A172 (cell line): ENCODE measurements at places on chromosomes 5 and 9.

DNA sequence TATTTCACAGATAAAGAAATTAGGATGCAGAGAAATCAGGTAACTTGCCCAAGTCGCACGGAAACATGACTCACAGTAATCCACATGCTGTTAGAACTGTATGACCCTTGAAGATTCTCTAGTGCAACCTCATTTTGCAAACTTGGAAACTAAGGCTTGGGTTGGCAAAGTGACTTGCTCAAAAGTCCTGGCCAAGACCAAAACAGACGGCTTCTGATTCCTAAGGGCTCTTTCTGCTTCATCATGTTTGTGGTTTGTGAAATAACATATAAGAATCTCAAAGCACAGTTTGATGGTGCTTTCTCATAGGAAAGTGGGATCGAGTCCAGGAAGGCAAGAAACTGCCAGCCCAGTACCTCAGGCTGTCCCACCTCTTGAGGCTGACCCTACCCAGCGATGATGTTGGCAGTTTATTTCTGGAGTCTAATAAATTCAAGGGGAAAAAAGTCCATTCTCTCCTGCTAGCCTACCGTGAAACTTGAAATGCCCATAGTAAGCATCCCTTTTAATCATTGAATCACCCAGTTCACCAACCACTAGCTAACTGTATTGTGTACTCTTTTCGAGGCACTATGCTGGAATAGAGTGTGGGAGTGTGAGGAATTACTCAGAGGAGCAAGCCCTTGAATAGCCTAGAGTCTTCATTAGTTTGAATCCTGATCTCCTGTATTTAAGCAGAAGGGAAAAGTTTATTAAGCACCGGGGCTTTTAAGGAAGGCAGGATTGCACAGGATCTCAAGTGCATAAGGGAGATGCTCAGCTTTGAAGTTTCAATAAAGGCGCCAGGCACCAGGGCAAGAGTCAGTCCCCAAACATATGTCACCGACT is 14.1 kb downstream of the CAPSL start:
- peak; percentile 72 for DNase-seq

DNA sequence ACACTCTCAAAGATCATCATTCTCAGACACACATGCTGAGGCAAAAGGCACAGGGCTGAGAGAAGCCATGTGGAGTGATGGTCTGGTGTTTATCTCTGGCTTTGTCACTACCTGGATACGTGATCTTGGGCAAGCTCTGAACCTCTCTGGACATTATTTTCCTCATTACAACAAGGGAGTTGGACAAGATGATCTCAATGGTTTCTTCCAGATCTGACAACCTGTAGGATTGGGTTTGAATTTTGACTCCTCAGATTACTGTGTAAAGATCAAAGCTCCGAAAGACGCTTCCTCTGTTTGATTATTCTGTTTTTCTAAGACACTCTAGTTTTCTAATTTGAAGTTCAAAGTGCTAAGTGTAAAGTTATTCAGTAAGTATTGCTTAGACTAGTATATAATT is 20.0 kb downstream of the NUDT2 start:
- DNase-seq: no peak

DNA sequence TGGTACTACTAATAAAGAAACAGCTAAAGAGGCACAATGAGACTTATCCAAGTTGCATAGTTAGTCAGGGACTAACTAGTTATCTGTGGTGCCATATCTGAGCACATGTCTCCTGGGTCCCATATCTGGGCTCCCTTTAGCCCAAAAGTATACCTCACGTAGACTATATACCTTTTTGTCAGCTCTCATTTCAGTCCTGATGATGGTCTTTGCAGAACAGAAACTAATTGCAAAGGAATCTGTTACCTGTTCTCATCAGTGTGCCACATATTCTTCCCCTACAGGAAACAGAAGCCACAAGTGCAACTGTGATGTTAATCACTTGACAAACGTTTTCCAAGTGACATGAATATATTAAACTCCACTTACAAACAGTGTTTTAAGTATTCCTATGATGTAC is 395.2 kb downstream of the KIAA0825 start:
- no peak for DNase-seq

GRCh38 chr5:163912046-163912445 is 406.6 kb downstream of the MAT2B start:
- DNase-seq: no peak

GRCh38 chr5:848671-849111 is 2.1 kb downstream of the ZDHHC11 start:
- no peak for DNase-seq

- peak; percentile 44 for DNase-seq
Measured at GRCh38 chr5:892394-893136, at the start of the genes BRD9 and TRIP13. TSS of gene BRD9 (minus strand) at chr5:892801. CDS start at chr5:892657, 144 bp downstream. TSS of gene TRIP13 (plus strand) at chr5:892884. CDS start at chr5:892999, 115 bp downstream.

DNA sequence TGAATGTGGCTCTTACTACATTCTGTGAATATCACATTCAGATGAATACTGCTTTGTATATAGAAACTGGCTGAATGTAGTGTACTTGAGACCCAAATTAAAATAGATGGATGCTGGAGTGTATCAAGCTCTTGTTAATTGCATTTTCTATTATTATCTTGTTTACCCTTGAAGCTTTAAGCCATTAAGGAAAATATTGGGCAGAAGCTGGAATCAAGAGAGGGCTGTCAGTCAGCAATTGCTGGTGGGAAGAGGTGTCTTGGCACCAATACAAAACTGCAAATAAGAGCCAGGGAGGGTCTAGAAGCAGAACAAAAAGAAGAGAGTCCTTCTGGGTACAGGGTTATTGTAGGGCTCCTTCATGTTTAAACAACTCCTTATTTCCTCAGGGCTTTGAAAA is 38.8 kb downstream of the MUSK start:
- no peak for DNase-seq

DNA sequence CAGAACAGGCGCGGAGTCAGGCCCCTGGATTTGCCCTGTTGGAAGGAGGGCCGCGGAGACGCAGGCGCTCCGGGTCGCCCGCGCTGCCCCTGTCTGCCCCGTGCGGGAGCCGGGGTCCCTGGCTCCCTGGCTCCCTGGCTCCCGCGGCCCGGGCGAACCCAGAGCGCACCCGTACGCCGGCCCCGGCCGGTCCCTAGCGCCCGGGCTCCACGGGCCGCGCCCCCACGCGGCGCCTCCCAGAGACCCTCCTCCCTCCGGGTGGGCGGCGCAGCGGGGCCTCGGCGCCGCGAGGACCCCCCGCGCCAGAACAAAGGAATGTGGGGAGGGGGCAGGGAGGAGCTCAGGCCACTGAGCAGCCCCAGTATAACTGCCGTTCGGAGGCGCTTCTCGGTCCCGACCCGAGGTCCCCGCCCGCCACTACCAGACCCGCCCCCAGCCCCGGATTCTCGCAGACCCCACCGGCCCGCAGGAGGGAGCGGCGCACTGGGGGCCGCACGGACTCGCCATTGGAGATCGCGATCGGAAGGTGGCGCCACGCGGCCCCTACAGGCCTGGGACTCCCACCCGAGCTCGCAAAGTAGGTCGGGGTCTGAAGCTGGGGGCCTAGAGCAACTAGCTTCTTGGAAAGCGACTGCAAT is 2.4 kb downstream of the NFIL3 start:
- DNase-seq: no peak

DNA sequence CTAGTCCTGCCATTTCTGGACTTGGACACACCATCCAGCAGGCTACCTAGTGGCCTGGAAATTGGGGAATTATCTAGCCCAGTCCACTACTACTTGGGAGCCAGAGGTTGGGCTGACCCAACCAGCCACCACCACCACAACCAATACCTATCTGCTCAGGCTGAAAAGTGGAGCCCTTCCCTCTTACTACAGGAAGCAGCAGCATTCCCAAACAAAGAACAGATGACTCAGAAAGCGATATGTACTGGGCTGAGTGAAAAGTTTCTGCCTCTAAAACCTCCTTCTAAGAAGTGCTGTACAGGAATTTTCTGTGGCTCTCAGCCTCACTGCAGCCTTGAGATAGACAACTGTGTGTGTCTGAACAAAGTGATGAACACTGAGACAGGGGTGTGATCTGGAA is 279.4 kb downstream of the CDH10 start:
- DNase-seq: peak; percentile 53

DNA sequence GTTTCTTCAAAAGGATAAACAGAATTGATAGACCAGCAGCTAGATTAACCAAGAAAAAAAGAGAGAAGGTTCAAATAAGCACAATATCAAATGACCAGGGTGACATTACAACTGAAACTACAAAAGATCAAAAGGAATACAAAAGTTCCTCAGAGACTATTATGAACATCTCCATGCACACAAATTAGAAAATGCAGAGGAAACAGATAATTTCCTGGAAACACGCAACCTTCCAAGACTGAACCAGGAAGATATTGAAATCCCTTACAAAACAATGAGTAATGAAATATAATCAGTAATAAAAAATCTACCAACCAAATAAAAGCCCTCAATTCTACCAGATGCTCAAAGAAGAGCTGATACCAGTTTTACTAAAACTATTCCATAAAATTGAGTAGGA is 252.1 kb downstream of the MCTP1 start:
- no peak for DNase-seq

- DNase-seq: no peak
Measured at GRCh38 chr5:154878642-154879335, 20.4 kb downstream of the CNOT8 start.

- DNase-seq: peak; percentile 91
Measured at GRCh38 chr5:132263548-132264261, 6.2 kb downstream of the PDLIM4 start.

DNA sequence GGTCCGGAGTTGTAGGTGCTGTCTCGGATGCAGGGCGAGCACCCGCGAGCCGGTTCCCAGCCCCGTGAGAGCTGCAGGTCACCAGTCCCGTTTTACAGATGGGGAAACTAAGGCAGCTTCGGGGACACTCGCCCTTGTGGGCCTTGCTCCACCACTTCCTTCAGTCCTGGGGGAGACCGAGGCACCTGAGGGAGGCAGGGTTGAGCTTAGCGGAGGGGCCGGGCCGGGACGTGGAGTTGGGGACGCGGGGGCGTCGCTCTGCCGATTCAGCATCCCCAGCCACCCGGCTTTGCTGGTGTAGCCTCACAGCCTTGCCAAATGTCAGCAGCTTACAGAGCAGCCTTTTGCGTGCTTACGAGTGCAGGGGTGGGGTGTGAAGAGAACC is 530 bp downstream of the BBLN start:
- DNase-seq: no peak

- no peak for DNase-seq
Measured at GRCh38 chr5:5542654-5543053, 120.2 kb downstream of the ICE1 start.

DNA sequence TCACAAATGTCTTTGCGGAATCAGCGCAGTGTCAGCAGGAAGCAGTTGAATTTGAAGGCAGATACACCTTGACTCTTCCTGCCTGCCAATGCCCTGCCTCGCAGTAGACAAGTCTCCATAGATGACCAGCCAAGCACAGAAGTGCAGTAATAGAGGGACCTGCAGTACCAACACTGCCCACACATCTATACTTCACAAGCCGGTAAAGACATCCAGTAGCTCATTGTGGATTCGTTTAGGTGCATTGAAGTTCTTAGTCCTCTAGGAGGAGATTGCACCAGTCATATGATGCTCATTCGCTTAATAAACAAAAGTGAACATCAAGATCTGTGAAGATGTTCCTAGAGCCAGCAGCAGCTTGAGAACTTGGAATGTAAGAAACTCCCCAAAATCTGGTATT is 7.1 kb upstream of the IFNA2 start:
- DNase-seq: no peak

- no peak for DNase-seq
Measured at GRCh38 chr9:109959679-109960078, 179.7 kb downstream of the PALM2AKAP2 start.

GRCh38 chr9:91039835-91040140 is 238.2 kb downstream of the SYK start:
- no peak for DNase-seq

DNA sequence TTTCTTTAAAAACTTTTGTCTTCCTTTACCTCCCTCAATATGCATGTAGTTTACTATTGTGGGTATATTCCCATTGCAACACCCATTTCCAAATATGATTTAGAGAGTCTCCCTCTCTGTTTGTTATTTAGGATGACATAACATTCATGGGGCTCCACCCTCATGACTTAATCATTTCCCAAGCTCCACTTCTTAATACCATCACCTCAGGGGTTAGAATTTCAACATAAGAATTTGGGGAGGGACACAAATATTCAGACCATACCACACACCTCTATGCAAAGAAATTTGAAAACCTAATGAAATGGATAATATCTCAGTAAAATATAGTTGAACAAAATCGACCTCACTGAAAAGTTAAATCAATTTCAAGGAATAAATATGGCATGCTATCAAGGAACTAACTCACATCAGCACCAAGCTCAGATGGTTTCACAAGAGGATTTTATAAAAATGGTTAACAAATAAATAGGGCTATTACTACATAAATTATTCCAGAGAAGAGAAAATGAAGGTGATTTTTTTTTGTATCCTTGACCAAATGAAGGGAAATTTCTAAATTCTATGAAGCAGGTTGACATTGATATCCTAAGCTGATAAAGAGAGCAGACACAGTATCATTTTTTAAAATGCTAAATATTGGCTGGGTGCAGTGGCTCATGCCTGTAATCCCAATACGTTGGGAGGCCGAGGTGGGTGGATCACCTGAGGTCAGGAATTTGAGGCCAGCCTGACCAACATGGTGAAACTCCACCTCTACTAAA is 20.2 kb upstream of the UBTD2 start:
- peak; percentile 70 for DNase-seq

- DNase-seq: no peak
Measured at GRCh38 chr5:176392526-176392925, 4.0 kb downstream of the HIGD2A start.

- no peak for DNase-seq
Measured at GRCh38 chr5:76403766-76404222, 709 bp downstream of the IQGAP2 start.

- no peak for DNase-seq
Measured at GRCh38 chr5:132422720-132423437, 53.4 kb downstream of the SLC22A5 start.

- DNase-seq: no peak
Measured at GRCh38 chr9:109893241-109893640, 113.2 kb downstream of the PALM2AKAP2 start.

- no peak for DNase-seq
Measured at GRCh38 chr5:80964491-80964890, 4.3 kb downstream of the RASGRF2 start.

DNA sequence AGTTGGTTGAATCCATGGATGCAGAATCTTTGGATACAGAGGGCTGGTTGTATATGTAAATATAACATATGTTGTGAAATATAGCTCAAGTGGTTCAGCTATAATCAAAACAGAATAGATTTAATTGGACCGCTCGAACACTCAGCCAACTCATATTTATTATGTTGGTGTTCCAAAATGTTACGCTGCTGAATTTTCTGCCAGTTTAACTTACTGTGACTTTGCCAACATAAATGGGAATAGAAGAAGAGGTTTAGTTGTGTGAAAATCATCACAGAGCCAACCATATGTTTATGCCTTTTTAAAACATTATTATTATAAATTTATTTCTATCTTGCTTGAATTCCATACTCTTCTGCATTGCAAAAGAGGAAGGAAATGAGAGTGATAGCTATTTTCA is 178.2 kb upstream of the FBXL7 start:
- DNase-seq: no peak
